PC-9 (cell line): ENCODE measurements at places on chromosomes 16 and 17. TPM values are rescaled to one million over a fixed set of nuclear protein-coding genes. Genes with fewer than 3 reads are reported as not detected.

C17orf50 gene
- not detected in 2 replicates for total RNA-seq

ZPBP2 gene
- not detected in 2 replicates for total RNA-seq

CD7 gene
- total RNA-seq: 0.48 and 0.68 TPM in 2 replicates

CHD9NB gene
- 1.9 and 2.8 TPM in 2 replicates for total RNA-seq

NACA2 gene
- not detected in 2 replicates for total RNA-seq

CYB5D1 gene
- 14.3 and 22.0 TPM in 2 replicates for total RNA-seq

PRSS8 gene
- total RNA-seq: 147 and 154 TPM in 2 replicates

CHAD gene
- total RNA-seq: not detected in 2 replicates

DNA sequence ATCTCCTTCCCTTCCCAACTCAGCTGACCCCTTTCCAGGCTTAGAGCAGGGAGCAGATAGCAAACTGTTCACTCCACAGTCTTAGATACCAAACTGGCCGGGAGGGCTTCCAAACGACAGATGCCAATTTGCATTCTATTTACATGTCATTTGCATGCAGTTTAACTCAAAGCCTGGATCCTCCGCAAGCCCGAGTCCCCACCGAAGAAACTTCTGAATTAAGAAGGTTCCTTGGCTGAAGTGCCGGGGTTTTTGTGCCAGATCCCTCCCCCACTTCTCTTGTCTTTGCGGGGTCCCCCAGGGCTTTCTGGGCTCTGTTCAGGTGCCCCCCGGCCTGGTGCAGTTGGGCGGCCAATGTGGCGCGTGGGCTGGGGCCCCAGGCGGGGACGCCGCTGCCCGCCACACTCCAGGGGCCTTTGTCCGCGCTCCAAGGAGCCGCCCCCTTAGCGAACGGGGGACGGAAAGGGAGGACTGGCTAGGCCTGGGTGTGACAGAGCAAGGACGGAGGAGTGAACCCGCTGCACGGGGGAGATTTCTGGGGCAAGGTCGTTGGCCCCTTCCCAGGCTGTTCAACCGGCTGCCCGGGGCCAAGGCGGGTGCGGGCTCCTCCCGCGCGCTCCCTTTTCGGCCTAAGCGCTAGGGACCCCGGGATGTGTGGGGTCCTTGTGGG lies 1.2 kb downstream of the GPRC5B start:
- DNase-seq: no peak
- no peaks in the 10 kb centered on the region for H3K36me3 ChIP-seq
- no peak overlapping the region for H3K27ac ChIP-seq
- H3K27me3 ChIP-seq: no peaks in the 10 kb centered on the region

DNA sequence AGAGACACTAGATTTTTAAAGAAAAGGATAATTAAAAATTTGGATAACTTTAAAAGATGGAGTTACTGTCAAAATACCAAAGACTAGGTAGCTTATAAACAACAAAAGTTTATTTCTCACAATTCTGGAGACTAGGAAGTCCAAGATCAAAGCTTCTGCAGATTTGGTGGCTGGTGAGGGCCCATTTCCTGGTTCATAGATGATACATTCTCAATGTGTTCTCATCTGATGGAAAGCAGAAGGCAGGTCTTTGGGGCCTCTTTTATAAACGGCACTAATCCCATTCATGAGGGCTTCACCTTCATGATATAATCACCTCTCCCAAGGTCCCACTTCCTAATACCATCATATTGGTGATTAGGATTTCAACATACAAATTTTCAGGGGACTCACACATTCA lies 33.7 kb downstream of the NLK start:
- H3K27ac ChIP-seq: no peak overlapping the region
- no peak overlapping the region for H3K4me3 ChIP-seq
- H3K36me3 ChIP-seq: no peaks in the 10 kb centered on the region
- H3K4me1 ChIP-seq: no peaks in the 10 kb centered on the region

DNA sequence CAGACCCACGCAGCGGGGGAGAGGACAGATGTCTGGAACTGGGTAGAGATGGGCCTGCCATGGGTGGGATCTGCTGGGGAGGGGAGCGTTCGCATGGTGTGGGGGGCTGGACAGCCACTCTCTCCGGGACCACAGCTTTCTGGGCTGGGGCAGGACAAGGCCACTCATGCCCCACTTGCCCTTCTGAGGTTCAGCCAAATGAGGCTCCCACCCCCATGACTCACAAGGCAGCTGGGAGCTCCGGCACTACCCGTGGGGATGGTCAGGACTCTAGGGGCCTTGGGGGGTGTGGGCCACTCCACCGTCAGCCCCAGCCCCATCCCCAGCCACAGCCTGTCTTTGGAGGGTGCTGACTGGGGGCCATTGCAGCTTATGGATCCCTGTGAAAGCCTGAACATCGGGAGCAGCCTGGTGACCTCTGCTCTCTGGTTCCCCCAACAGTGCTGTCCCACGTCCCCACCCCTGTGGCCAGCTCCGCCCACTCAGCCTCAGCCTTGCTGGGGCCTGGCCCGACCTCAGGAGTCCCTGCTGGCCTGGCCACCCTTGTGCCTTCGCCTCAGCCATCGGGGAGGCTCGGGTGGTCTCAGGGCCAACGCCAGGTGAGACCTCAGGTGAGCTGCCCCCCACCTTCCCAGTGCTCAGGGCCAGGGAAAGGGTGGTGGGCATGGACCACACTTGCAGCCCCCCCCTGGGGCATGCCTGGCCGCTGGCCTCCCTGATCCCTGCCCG lies 4.7 kb upstream of the CDH15 start:
- H3K4me3 ChIP-seq: no peak overlapping the region
- no peaks in the 10 kb centered on the region for H3K36me3 ChIP-seq

GRCh38 chr16:16817196-16817595 lies 438.3 kb downstream of the NPIPA7 start:
- no peaks in the 10 kb centered on the region for H3K4me1 ChIP-seq
- no peaks in the 10 kb centered on the region for H3K27me3 ChIP-seq
- H3K36me3 ChIP-seq: no peaks in the 10 kb centered on the region

DNA sequence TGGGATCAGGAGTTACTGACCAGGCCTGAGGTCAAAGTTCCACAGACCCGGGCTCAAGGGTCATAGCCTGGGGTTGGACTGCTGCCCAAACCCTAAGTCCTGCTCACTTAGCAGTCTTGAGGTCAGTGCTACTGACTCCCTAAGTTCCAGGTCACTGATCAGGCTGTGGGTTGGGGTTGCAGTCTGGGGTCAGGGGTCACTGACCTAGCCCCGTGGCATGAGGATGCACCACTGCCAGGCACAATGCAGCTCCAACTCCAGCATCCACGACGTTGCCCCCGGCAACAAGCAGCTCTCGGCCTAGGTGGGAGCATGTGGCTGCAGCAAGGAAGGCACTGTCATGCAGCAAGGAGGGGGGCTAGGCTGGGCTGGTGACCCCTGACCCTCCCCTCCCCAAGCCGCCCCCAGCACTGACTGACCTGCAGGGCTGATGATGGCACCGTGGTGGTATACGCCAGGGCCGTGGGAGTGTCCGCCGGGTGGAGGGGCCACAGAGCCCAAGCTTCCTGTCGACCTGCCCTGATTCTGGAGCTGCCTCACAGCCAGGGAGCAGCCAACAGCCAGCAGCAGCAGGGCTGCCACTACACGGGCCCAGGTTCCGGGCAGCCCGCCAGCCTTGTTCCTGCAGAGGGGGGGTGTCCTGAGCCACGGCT lies 1.1 kb downstream of the GGT6 start:
- H3K27ac ChIP-seq: no peak overlapping the region
- no peaks in the 10 kb centered on the region for H3K36me3 ChIP-seq
- H3K27me3 ChIP-seq: no peaks in the 10 kb centered on the region
- DNase-seq: no peak
- 0 out of 2 replicates have a peak, but pooled peaks cover 4% of the 10 kb centered on the region for H3K4me1 ChIP-seq

GRCh38 chr16:14493791-14494190 lies 136.3 kb downstream of the PARN start:
- H3K4me1 ChIP-seq: peaks cover 21% of the 10 kb centered on the region
- DNase-seq: no peak
- no peak overlapping the region for H3K4me3 ChIP-seq
- H3K27ac ChIP-seq: no peak overlapping the region
- H3K27me3 ChIP-seq: no peaks in the 10 kb centered on the region
- no peaks in the 10 kb centered on the region for H3K36me3 ChIP-seq

DNA sequence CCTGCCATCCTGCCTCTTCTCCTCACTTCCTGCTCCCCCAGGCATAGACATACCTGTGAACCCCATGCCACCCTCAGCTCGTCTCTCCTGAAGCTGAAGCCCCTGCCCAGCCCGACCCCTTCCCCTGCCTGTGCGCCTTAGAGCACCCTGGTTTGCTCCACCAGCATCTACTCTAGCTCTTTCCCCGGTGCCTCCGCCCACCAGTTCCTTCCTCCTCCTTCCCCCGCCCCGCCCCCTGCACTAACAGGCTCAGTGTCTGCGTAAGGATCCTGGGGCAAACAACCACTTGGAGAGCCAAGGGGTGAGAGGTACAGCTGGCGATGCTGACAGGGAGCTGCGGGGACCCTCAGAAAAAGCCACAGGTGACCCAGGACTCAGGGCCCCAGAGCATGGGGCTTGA lies 1.9 kb downstream of the GPR142 start:
- no peak overlapping the region for H3K27ac ChIP-seq
- no peaks in the 10 kb centered on the region for H3K36me3 ChIP-seq
- H3K4me1 ChIP-seq: no peaks in the 10 kb centered on the region
- no peak overlapping the region for H3K4me3 ChIP-seq

GRCh38 chr17:19991252-19991885 lies 13.7 kb upstream of the AKAP10 start:
- DNase-seq: no peak
- H3K27ac ChIP-seq: no peak overlapping the region
- no peak overlapping the region for H3K4me3 ChIP-seq
- no peaks in the 10 kb centered on the region for H3K4me1 ChIP-seq
- no peaks in the 10 kb centered on the region for H3K27me3 ChIP-seq

DNA sequence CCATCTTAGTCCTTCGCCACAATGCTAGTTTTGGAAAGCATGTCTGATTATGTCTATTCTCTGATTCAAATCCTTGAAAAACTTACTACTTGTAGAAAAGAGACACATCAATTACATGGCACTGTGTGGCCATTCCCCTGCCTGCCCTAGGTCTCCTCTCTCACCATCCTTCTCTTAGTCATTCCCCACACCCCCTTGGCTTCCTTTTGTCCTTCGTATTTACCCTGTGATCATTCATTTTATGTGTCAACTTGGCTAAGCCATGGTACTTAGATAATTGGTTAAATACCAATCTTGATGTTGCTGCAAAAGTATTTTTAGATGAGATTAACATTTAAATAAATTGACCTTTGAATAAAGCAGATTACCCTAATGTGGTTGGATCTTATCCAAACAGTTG lies 122.9 kb upstream of the CDH11 start:
- no peaks in the 10 kb centered on the region for H3K27me3 ChIP-seq
- DNase-seq: no peak
- no peak overlapping the region for H3K27ac ChIP-seq
- no peaks in the 10 kb centered on the region for H3K36me3 ChIP-seq
- no peak overlapping the region for H3K4me3 ChIP-seq

GRCh38 chr17:44146375-44147346 lies 4.9 kb downstream of the HROB start:
- H3K27ac ChIP-seq: no peak overlapping the region
- H3K27me3 ChIP-seq: no peaks in the 10 kb centered on the region
- H3K36me3 ChIP-seq: no peaks in the 10 kb centered on the region; the same call in 1 of the 2 replicates
- H3K4me1 ChIP-seq: peaks cover 13% of the 10 kb centered on the region

DNA sequence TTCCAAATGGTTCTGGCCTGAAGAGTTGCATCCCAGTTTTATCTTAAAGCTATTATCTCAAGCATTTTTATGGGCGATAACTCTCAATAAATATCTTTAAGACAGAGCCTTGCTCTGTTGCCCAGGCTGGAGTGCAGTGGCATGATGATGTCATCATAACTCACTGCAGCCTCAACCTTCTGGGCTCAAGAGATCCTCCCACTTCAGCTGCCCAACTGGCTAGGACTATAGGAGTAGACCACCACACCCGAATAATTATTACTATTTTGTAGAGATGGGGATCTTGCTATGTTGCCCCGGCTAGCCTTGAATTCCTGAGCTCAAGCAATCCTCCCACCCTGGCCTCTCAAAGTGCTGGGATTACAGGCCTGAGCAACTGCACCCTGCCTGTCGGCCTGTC lies 26.1 kb upstream of the CYTH1 start:
- H3K27me3 ChIP-seq: no peaks in the 10 kb centered on the region
- H3K4me1 ChIP-seq: no peaks in the 10 kb centered on the region
- H3K4me3 ChIP-seq: no peak overlapping the region
- no peak for DNase-seq

DNA sequence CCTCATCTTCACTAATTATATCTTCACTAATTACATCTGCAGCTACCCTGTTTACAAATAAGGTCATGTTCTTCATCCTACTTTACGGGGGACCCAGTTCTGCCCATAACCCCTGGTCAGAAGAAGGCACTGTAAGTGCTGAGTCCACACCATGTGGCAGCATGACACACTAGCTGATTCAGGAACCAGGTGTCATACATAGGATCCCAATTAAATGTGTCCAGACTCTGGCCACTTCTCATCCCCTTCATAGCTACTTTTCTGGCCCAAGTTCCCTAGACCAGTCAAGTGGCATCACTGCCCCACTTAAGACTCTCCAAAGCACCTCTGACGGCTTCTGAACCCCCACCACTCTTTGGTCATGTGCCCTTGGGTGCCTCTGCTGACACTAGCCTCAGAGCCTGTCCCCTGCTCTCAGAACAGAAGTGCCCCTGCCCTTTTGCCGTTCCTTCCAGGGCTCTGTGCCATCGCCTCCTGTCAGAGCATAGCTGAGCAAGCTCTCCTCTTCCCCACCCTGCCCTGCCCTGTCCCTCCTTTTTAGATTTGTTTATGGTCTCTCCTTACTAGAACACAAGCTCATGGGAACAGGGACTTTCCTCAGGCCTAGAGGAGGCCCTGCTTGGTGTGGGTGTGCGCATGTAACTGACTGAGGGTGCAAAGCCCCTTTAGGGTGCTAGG lies 61.1 kb downstream of the B9D1 start:
- H3K36me3 ChIP-seq: no peaks in the 10 kb centered on the region
- H3K27ac ChIP-seq: no peak overlapping the region
- H3K4me3 ChIP-seq: no peak overlapping the region
- no peaks in the 10 kb centered on the region for H3K4me1 ChIP-seq
- no peaks in the 10 kb centered on the region for H3K27me3 ChIP-seq

GRCh38 chr16:74111456-74111982 lies 185.1 kb upstream of the PSMD7 start:
- no peaks in the 10 kb centered on the region for H3K36me3 ChIP-seq
- no peak overlapping the region for H3K4me3 ChIP-seq
- H3K27ac ChIP-seq: no peak overlapping the region
- no peaks in the 10 kb centered on the region for H3K4me1 ChIP-seq
- no peak for DNase-seq

DNA sequence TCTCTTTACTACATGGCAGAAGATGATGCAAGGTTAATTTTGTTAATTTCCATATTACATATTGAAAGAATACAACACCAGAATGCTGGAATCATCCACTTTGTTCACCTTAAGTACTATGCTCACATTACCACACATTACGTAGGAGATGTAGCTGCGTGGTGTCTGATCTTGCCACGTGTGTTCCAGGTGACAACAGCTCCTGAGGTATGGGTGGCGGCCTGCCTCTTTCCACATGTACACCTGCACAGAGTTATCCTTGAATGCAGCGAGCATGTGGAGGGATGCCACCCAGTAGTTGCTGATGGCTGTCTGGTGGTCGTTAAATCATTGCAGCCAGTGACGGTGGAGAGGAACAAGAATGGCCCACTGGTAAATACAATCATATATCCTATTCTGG lies 740.5 kb upstream of the EEF2KMT start:
- no peaks in the 10 kb centered on the region for H3K36me3 ChIP-seq
- H3K4me3 ChIP-seq: no peak overlapping the region
- H3K27me3 ChIP-seq: peaks cover 16% of the 10 kb centered on the region; the same call in 1 of the 2 replicates
- no peaks in the 10 kb centered on the region for H3K4me1 ChIP-seq
- DNase-seq: no peak
- no peak overlapping the region for H3K27ac ChIP-seq

- no peaks in the 10 kb centered on the region for H3K4me1 ChIP-seq
- DNase-seq: no peak
- no peak overlapping the region for H3K4me3 ChIP-seq
- H3K27me3 ChIP-seq: no peaks in the 10 kb centered on the region
These were observed 270.1 kb upstream of the TBX2 start for GRCh38 chr17:61129267-61130254.
